Activated CD8-positive, alpha-beta memory T cell treated with anti-CD3 and anti-CD28 coated beads, Interleukin-2, amount 10 ng/mL, durations not matched to agents 7 days and 5 days (primary cell): ENCODE measurements at places on chromosomes 7 and 10. TPM values are rescaled to one million over a fixed set of nuclear protein-coding genes. Genes with fewer than 3 reads are reported as not detected.

The RPEL1 gene
- not detected for total RNA-seq

The MYOF gene
- total RNA-seq = 5.5 TPM

The SEPTIN14 gene
- not detected for total RNA-seq

The EPHB6 gene
- 5.1 TPM for total RNA-seq

The PTPRZ1 gene
- not detected for total RNA-seq

The PRKAR2B gene
- total RNA-seq = 1.1 TPM

The TRIM50 gene
- not detected for total RNA-seq

The SPDYE5 gene
- 0.15 TPM for total RNA-seq
